Erythroblast (primary cell): ENCODE measurements at places on chromosomes 7 and 10.

DNA sequence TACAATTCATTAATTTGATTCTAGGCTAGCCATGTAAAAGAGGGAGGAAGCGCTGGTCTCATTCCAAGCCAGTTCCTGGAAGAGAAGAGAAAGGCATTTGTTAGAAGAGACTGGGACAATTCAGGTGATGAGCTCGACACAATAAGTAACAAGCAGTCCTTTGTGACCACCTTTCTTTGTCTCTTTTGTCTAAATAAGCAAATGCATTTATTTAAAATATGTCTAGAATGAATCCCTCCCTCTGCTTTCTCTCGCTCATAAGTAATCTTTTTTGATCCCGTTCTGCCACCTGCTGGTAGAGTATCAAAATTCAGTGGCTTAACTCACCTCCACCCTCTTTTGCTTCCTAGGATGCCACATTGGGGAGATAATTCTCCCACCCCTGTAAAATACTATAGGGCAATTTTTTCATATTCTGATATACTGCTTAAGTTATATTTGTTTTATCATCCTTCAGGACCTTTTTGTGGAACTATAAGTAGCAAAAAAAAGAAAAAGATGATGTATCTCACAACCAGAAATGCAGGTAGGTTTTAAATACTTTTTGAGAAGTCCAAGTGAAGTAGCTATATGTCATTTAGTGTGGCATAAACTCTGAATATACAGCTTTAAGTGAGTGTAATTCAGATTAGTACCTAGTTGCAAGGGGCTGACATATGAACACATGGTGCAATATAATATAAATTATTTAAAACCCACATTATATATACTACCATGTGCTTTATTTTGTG is 91.5 kb downstream of the GSDME start:
- peak; percentile 75 for DNase-seq

GRCh38 chr7:35015346-35015859 is 21.9 kb downstream of the DPY19L1 start:
- no peak for DNase-seq

DNA sequence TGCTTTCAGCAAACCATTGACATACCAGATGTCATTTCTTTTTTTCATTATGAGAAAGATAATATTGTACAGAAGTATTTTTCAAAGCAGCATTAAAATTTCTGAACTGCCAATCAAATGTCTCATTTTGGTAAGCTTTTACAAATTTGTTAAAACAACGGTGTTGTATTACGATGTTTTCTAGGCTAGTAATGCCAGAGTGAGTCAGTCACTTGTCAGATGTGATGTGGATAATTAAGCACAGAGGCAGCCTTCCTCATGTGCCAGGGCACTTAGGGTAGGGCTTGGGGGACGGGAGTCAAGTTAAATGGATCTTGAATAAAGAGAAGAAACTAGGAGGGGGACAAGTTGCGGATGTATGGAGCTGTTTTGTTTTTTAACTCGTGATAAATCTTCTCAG is 10.1 kb downstream of the PSTK start:
- DNase-seq: no peak

DNA sequence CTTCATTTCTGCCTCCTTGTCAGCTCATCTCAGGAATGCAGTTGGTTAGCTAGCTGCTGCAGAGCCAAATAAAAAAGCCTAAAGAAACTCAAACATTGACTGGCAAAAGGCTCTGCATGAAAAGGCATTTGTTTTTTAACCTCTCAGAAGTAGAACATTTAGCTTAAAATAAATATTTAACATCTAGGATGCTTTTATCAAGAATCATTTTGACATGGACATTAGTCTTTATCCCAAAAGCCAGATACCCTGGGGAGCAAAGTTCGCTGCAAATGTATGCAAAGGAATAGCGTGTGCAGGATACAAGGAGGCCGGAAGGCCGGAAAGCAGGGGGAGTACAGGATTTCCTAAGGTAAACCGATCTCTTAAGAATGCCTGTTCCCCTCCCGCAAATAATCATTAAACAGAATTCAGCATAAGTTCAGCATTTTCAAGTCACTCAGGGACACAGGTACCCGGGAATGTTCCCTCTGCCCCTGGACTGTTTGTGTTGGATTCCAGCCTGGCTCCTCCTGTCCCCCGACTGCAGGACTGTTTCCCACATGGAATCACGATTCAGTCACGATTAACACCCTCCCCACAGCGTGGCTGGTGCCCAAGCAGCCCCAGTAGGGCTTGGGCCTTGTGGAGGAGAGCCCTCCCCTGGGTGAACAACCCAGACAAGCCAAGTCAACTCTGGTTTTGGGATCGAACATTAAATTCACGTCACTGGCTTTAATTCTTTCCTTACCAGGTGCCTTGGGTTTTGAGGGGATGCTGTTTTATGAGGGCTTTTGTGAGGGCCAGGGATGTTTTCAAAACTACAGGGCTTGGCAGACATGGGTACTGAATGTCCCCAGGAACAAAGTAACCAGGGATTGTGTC is 97.8 kb downstream of the HIPK2 start:
- DNase-seq: no peak

- DNase-seq: peak; percentile 29
Observed at GRCh38 chr7:99498546-99498944, 1.5 kb downstream of the ZNF394 start.

DNA sequence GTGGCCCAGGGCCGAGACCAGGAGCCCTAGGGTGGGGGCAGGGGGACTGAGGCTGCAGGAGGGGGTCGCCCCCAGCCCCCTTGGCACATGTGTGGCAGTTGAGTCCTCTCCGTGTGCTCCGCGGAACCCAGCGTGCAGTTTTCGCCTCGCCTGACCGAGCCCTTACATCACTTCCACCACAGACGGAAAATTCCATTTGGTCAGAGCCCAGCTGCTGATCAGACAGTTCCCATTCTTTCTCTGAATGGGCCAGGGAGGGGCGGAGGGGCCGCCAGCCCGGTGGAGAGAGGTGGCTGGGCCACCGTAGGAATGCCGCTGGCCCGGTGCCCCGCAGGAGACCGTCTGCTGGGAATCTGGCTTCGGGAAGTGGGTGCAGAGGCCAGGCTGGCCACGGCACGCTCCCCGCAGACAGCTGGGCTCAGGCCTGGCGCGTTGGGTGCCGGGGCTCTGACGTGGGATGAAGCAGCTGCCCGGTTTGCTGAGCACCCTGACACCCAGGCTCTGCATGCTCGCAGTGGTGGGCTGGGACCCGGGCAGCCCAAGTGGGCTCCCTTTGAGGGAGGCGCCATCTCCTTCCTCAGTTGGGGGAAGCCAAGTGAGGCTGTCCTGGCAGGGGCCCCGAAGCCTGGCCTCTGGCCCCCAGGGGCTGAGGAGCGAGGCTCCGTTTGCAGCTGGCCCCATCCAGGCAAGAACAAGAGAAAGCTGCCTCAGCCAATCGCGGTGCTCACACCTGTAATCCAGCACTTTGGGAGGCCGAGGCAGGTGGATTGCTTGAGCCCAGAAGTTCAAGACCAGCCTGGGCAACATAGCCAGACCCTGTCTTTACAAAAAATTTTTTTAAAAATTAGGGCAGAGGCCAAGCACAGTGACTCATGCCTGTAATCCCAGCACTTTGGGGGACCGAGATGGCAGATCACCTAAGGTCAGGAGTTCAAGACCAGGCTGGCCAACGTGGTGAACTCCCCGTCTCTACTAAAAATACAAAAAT is 9.9 kb downstream of the TTYH3 start:
- DNase-seq: no peak

DNA sequence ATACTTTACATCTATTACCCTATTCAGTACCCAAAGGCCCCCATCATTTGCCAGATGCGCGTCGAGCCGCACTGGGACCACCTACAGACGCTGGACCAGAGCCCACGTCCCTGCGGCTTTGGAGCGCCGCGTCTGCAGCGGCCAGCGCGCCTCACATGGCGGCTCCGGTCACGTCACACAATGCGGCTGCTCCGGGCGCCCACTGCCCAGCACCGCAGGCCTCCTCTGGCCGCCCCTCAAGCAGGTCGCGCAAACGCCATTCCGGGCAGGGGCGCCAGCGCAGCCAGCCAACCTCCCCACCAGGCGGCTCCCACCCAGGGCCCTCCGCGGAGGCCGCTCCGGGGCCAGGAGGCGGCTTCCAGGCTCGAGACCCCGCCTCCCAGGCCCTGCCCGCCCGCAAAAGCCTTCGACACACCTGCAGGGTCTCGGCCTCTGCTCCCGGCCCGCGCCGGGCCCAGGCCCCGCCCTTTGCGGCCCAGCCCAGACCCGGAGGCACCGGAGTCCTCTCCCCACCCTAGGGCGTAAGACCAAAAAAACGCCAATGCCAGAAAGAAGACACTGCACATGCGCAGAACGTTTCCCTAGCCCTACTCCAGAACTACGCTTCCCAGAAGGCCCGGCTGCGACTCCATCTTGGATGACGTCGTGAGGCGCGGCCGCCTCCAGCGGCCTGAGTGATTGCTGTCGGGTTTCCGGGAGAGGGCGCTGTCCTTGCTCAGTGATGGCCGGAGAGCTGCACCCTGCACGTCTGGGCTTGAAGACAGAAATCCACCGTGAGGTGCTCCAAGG is at the start of gene ZNF25:
TSS of gene ZNF25 (minus strand) at position 557 of the 789 bp plus-strand sequence. CDS start 4,925 bp downstream, outside the sequence.
- peak; percentile 98 for DNase-seq

GRCh38 chr10:8726084-8726778 is 671.7 kb downstream of the GATA3 start:
- DNase-seq: no peak

GRCh38 chr7:29483219-29484104 is 80.2 kb upstream of the PRR15 start:
- DNase-seq: no peak

GRCh38 chr7:44062180-44062902 is 3.0 kb downstream of the PGAM2 start:
- no peak for DNase-seq

DNA sequence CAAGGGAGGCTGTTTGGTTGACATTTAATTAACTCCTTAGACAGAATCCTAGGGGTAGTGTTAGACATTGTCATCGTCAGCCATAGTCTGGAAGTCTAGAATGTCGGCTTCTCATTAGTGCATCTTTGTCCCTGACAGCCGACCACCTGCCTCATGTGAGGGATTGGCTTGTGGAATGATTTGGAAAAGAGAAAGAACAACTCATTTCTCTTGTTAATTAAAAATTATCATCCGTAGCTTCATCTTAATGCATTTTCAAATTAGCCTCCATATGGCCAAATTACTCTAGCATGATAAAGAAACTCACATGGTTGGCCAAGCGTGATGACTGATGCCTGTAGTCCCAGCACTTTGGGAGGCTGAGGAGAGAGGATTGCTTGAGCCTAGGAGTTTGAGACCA is 97.7 kb upstream of the PARD3 start:
- no peak for DNase-seq

DNA sequence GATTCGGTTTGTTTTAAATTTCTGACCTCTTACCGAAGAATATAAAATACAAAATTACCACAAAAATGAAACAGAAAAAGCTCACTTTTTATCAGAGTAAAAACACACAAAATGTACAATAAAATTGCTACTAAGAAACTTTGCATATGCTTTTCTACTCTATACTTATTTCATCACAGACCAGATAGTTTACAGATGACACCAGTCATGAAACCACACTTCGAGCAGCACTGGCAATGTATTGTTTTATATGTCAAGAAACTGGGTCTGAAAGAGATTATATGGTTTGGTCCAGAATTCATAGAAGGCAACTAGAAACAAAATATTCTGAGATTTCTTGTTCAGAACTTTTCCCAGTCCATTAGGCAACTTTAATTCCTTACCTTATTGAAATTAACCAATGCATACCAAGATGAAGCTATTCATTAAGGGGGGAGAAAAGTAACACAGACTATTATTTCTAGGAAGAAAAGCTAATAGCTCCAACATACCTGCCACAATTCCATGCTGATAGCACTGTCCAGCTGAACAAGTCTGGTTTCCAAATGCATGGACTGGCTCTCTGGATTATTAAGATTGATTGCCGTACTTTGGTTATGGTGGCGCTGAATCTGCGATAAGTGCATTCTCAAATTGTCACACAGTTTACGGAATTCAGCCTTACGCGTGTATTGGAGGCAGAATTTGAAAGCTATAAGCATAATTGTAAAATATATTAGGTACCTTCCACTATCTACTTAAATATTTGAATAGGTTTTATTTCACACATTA is 10.0 kb downstream of the EIF3A start:
- no peak for DNase-seq

DNA sequence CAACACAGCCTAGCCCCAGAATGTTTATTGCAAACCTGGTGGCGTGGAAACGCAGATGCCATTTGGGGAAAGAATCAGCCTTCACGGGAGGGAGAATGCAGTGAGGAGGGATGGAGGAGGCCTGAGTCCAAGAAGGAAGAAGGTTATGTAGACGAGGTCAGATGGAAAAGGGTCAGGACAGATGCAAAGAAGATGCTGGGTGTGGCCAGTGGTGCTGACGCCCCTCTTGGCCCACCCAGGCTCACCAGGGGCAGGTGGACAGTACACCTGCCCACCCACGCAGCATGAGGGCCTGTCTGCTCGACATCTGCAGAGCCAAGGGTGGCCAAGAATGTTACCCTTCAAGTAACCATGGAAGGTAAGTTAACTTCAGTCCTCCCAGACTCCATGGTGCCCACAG is 40.5 kb downstream of the OAT start:
- no peak for DNase-seq

GRCh38 chr10:82910301-82910700 is 1035.3 kb downstream of the NRG3 start:
- DNase-seq: no peak

- DNase-seq: no peak
Observed at GRCh38 chr10:125852487-125852886, 28.6 kb downstream of the DHX32 start.

GRCh38 chr10:2700626-2701305 is 366.6 kb upstream of the PFKP start:
- no peak for DNase-seq

DNA sequence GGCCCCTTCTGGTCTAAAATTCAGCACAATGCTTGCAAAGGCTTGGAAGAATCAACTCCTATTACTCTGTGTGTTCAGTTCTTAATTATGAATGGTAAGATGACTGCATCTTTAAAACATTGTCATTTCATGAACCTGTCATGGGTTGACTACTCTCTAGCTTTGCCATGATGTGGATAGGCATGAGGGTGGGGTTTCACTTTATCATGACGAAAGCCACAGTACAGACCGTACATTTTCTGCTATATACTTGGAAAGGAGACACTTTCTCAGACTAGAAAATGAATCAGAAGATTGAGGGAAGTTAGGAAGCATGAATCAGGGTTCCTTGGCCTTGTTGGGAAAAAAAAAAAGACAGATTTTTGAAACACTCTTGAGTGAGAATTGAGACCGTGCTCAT is 19.7 kb upstream of the MSRB2 start:
- DNase-seq: no peak
